ENCODE measurements at places on chromosomes 7 and 10.

GRCh38 chr10:27710014-27710413, 35.6 kb downstream of the MKX start:
- DNase-seq = no peak

DNA sequence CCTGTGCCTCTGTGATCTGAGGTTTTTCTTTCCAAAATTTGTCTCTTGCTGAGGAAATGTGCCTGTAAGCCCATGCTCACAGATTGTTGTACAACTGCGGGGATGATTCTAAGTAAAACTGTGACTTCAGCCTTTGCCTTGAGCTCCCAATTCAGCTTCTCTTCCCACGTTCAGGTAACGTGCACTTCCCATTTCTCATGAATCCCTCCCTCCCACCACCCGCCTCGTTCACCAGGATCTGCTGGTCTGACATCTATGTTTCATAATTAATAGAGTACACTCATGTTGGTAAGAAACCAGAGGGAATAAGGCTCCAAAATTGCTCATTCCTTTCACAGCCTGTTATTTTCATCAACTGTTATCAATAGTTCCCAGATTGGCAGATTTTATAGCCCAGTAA, 332.6 kb upstream of the TPK1 start:
- DNase-seq = no peak

- no peak for DNase-seq
These were observed 771 bp upstream of the ADIRF start for GRCh38 chr10:86967481-86967941.

DNA sequence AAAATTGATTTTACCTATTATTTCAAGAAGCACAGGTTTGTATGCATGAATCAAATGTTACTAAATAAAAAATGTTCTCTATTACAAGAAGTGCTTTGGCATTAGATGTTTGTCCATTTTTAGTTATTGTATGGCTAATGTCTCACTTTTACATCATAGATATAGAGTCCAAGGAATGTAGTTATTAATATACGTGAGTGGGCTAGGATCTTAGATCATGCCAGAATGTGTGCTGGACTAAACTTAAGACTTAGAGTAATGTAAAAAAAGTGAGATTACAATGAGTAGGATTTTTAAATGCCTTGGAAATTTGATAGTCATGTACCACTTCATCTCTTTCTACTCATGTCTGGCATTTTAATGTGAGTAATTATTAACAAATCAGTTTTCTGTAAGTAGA, 196.6 kb downstream of the ARL4A start:
- no peak for DNase-seq

GRCh38 chr7:108282427-108282996, 152.4 kb upstream of the LAMB4 start:
- no peak for DNase-seq

DNA sequence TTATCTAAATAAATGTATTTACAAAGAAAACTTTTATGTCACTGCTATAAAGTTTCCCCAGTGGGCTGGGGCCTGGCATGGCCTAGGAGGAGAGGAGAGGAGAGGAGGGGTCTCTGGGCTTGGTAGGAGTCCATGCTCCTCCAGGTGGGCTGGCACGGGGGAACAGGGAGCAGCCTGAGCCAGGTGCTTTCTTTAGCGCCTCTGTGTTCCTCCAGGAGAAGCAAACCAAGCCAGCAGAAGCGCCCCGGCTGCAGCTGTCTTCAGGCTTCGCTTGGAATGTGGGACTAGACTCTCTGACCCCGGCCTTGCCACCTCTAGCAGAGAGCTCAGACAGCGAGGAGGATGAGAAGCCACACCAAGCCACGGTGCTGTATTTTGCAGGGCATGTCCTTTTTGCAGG, 10.6 kb downstream of the CALHM2 start:
- DNase-seq = no peak

DNA sequence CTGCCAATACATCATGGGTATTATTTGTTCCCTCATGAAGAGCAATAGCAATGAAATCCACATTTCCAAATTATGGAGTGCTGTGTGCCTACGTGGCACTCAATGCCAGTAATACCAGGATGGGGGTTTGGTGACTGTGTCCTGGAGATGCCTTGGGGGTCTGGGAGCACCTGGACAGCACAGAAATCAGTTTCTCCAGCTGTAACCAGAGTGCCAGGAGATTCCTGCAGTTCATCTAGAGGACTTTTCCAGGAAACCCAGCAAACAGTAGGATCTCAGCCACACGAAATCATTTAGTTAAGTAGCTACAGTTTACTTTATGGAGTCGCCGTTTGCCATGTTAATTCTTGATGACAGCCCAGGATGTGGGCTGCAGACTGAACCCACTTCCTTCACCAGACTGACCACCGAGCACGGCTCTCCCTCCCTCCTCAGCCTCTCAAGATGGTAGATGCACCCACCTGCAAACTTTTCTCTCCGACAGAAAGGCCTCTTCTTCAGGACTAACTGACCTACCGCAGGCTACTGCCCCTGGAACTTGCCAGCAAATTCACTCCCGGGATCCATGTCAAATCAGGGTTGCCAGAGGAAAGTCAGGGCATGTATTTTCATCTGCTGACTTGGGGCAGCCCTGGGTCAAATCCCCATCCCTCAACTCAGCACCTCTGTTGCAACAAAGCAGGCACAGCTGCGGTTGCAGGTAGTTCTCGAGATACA, 30.3 kb downstream of the MKI67 start:
- DNase-seq = no peak

DNA sequence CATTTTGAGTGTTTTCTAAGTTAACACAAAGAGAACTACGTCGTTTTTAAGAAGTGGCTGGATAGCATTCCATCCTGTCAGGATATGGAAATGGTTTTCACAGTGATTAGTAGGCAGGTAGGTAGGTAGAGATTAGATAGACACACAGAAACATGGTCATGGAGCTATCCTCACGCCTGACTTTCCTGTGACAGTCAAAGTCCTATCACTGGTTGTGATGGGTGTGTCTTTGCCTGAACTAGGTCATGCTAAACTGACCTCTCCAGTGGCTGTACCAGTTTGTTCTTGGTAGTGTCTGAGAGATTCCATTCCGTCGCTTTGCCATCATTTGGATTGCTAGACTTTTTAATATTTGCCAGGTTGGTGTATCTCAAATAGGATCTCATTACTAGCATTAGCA, 28.2 kb downstream of the FKBP6 start:
- DNase-seq = no peak

- DNase-seq = no peak
These were observed 3.3 kb downstream of the ZAN start for GRCh38 chr7:100736671-100737070.

- no peak for DNase-seq
These were observed 21.5 kb upstream of the IKZF1 start for GRCh38 chr7:50282813-50283605.

GRCh38 chr10:1047937-1048336, 982 bp downstream of the IDI1 start:
- no peak for DNase-seq

DNA sequence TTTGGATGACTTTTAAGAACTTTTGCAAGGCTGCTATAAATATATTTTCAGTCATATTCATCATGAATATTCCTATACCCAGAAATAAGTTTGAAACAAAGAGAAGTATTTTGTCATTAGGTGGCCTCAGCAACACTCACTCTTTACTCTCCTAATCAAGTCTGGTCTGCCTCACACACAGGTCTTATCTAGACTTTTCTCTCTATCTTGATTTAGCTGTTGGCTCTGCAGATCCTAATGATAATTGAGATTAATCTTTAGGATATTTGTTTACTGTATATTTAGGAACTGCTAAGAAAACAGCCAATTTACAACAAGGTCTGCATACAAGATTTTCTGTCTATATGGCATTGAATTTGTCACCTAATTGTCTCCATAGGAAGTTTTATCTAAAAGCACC, 297.6 kb downstream of the PTEN start:
- no peak for DNase-seq

GRCh38 chr7:55100544-55101327, 81.9 kb downstream of the EGFR start:
- no peak for DNase-seq

GRCh38 chr10:114674346-114674745, 16.3 kb upstream of the ABLIM1 start:
- no peak for DNase-seq

GRCh38 chr10:72567889-72568640, 57.8 kb downstream of the MICU1 start:
- DNase-seq = no peak

- DNase-seq = no peak
These were observed 583.5 kb upstream of the SEMA3D start for GRCh38 chr7:85770332-85770731.

DNA sequence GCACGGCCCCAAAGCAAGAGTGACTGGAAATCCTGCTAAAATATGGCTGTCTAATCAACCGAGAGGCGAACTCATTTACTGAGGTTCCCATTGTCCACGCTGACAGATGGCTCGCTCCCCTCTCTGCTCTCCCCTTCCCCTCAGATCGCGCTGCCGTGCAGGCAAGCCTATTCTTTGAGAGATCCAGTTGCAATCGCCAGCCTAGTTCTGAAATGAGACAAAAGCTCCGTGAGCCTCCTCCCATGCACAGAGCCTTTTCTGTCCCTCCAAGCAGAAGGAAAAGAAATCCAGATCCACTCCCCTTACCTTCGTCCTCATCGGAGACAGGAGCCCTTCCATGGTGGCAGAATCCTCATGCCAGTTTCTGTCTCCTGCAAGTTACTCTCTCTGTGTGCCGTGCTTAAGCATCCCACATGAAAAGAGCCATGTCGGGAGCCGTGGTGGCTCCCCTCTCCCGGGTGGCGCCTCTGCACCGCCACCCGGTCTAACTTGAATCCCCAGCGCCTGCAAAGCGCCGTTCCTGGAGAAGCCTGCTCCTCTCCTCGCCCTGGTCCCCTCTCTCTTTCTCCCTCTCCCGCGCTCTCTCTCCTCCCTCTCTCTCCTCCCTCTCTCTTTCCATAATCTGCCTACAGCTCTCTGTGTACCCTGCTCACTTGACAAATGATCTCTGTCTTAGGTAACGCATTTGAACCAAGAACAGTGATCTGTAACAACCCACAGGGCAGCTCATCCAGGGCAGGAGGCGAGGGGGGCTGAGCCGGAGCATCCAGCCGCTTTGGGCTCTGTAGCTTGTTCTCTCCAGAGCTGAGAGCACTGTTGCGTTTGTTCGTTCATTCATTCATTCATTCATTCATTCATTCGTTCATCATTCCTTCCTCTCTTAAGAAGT, 156.8 kb downstream of the FRMD4A start:
- no peak for DNase-seq

DNA sequence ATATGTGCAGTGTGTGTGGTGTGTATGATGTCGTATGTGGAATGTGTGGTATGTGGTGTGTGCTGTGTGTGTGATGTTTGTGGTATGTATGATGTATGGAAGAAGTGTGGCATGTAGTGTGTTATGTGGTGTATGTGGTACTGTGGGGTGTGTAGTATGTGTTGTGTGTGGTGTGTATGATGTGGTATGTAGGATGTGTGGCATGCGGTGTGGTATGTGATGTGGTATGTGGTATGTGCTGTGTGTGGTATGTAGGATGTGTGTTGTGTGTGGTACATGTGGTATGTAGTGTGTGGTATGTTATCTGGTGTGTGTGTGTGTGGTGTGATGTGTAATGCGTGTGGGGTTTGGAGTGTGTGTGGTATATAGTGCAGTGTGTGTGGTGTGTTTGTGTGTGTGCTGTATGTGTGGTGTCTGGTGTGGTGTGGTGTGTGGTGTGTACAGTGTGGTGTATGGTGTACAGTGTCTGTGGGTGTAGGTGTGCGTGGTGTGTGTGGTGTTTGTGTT, 129.6 kb downstream of the ATP6V0E2 start:
- DNase-seq = no peak

DNA sequence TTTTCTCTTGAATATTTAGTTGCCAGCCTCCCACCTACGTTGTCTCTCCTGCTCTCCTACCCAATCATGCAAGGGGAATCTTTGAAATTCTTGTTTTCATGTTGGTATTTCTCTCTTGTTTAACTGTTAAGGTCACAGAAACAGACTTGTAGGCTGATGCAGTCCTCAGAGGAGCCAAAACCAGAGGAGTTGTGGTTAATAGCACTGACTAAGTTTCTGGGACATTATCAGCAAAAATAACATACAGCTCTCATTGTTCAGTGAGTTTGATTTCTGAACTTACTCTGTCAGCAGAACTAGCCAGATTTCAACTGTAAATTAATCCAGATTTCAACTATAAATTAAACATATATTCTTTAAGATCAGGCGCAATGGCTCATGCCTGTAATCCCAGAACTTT, 11.1 kb upstream of the CUL1 start:
- no peak for DNase-seq

DNA sequence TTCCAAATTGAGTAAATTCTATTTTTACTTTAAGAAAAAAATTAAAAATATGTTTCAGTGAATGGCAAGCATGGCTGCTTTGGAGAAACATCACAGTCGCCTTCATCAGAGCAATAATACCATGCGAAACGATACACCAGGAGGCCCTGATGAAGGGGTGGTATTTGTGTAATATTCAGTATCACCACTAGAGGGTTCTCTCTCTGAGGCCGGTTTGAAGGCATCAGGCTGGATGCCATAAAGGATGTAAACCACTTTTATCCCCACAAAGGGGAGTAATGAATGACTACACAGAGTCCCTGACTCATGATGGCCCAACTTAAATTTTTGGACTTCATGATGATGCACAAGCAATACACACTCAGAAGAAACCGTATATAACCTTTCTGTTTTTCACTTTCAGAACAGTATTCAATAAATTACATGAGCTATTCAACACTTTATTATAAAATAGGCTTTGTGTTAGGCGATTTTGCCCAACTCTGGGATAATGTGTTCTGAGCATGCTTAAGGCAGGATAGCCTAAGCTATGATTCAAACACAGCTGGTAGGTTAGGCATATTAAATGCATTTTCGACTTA, 95.5 kb downstream of the PPP1R17 start:
- DNase-seq = no peak

DNA sequence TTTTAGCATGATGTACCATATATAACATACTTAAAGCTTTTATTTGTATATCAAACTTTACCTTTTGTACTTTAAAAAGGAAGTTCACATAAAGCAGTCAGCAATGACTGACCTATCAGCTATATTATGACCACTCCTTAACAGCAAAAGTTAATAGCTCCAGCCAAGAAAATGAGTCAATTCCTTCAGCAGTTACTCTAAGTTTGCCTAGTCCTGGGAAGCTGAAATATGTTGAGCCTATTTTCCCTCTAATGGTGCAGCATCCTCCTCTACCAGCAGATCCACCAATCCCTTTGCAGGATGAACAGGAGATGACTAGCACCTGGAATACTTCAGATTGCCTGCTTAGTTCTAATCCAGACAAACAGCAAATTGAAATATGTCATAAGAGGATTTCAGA, 64.2 kb downstream of the CUL2 start:
- DNase-seq = no peak

DNA sequence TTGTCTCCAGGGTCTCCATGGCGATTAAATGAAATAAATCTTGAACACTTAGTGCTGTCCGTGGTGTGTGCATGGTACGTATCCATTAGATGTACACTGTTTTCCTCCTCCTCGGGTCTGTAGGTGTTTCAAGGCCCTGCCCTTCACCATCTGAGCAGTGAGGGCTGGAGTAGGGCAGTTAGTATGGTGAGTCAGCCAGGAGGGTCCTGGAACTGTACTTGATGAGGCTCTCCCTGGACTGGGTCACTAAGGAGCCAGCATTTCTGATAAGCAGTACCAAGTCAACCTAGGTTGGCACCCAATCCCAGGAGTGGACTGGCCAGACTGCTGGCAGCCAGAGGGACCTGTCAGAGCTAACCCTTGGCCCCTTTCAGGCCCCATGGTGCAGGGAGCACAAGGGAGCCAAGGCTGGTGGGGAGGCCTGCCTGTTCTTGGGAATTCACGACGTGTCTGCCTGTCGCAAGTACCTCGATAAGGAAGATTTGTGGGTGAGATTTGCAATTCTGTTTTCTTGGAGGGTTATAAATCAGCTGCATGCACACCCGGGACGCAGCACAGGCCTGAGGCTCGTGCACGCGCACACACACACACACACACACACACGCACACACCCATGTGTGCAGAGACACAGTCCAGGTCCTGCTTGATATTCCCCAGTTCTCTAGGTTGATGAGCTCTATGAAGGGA, 114.2 kb downstream of the ZMIZ1 start:
- no peak for DNase-seq
